ENCODE measurements at places on chromosomes 6 and 20.

DNA sequence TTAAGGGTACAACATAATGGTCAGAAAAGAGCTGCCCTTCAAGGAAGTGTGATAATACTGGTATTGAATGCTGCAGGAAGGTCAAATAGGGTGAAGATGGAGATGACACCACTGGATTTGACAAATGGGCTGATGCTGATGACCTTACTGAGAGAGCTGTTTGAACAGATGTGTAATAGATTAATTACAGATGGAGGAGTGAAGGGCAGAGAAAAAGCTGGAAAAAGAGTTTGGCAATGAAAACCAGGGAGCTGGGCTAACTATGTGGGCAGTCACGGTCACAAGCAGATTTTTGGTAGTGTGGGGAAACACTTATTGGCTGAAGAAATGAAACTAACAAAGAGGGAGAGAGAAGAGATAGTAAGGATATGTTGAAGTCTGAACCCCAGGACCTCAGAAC is 83.6 kb upstream of the ENPP5 start:
- no peak for DNase-seq

GRCh38 chr6:159800141-159800865 is at the start of gene PNLDC1:
PNLDC1 (plus strand) TSS chr6:159800276; CDS start chr6:159800308, 32 bp downstream.
- DNase-seq, result no peak

GRCh38 chr6:154504102-154504501 is 6.4 kb downstream of the CNKSR3 start:
- DNase-seq, result no peak

DNA sequence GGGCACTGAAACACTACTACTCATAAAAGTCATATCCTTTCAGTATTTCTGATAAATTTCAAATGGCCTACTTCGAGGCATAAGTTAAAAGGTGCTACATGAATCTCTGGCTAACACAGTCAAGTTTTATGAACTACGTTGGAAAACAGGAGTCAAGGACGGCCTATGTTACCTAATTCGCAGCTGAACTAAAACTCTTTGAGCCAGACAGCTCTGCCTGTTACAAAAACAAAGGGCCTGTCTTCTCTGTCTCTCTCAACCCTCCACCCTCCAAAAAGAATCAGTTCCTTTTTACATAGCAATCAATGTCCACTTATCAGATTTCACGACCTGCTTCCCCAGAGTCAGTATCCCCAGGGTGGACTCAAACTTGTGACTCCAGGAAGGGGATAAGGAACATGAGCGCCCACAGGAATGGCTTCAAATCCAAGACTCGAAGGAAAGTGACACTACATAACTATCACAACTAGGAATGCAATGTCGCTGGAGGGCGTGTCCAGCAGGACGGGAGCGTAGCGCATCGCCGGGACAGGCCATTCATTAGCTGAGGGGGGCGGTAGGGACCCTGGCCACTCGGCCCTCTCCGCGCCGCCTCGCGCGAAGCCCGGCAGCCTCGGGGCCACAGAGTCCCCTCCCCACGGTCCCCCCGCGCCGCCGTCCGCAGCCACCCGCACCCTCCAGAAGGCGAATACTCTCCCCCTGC is 591 bp downstream of the IBTK start:
- no peak for DNase-seq

- DNase-seq, result no peak
These were observed 287.7 kb downstream of the CLIC5 start for GRCh38 chr6:45727819-45728449.

DNA sequence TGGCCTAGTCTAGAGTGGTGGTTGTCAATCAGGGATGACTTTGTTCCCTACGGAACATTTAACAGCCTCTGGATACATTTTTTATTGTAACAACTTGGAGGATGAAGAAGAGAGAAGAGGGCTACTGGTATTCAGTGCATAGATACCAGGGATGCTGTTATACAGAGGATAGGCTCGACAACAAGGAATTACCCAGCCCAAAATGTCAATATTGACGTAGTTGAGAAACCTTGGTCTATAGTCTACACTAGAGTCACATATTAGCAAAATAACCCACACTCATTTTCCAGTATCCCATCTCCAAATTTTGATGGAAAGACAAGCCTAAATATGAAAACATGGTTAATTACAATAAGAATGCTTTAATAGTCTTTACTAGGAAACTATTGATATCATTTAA is 195.1 kb downstream of the PKHD1 start:
- DNase-seq, result no peak

GRCh38 chr20:32509639-32510066 is 75.5 kb downstream of the NOL4L start:
- peak; percentile 60 for DNase-seq

DNA sequence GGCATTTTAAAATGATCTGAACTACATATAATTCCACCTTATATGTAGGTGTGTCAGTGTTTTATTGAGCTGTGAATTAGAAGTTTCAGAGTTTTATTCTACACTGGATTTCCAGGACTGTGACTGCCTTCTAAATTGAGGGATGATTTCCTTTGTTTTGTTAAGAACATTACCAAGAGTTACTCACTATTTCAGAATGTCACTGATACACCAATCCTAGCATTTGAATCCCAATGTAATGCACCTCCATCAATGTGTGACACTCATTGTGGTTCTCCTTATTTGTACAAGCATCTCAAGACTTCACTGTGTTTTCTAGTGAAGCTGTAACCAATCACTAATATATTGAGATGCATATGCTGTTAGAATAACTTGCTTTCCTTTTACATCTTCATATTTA is 86.8 kb downstream of the PLCB1 start:
- DNase-seq, result no peak

DNA sequence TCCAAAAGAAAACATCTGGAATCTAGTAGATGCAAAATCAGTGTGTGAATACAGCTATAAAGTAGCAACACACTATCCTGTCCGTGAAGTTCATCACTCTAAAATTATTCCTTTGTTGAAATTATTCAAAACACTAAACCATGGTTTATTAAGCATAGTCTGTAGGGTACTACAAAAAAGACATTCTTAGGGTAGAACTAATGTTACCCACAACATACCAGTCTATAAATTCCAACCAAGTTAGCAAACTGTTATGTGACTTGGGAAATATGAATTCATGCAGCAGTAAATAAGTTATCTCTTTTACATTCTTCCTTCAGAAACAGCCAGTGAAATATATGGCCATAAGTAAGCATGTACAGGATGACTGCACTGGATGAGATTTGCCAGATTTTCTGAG is 580.3 kb upstream of the ADGRB3 start:
- no peak for DNase-seq

GRCh38 chr20:33993576-33994221 is at the start of gene RALY:
RALY (plus strand) TSS chr20:33993911; CDS start chr20:34072075, 78,164 bp downstream.
- peak; percentile 96 for DNase-seq

- DNase-seq, result no peak
These were observed 6.7 kb downstream of the PPP1R16B start for GRCh38 chr20:38812182-38812581.

DNA sequence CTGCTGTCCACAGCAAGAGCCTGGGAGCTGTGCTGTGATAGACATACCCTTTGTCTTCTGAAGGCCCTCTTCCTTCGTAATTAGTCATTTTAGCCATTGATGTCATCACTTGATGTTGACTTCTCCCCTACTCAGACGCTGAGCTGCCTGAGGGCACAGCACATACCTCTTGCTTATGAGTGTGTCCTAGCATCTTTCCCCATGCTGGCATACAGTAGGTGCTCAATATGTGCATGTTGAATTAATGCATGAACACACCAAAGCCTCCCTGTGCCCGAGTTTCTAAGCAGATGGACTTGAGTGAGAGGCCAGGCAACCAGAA is 35.8 kb upstream of the FAM83D start:
- DNase-seq, result peak; percentile 19

- DNase-seq, result no peak
These were observed 358.1 kb downstream of the CDKAL1 start for GRCh38 chr6:20892365-20892764.

- DNase-seq, result no peak
These were observed 111.7 kb downstream of the THBS2 start for GRCh38 chr6:169141671-169142537.

GRCh38 chr6:18115356-18115755 is 7.1 kb downstream of the NHLRC1 start:
- no peak for DNase-seq

GRCh38 chr6:3872370-3872854 is 23.2 kb downstream of the FAM50B start:
- no peak for DNase-seq

GRCh38 chr6:92647630-92648029 is 771.7 kb downstream of the EPHA7 start:
- DNase-seq, result no peak

DNA sequence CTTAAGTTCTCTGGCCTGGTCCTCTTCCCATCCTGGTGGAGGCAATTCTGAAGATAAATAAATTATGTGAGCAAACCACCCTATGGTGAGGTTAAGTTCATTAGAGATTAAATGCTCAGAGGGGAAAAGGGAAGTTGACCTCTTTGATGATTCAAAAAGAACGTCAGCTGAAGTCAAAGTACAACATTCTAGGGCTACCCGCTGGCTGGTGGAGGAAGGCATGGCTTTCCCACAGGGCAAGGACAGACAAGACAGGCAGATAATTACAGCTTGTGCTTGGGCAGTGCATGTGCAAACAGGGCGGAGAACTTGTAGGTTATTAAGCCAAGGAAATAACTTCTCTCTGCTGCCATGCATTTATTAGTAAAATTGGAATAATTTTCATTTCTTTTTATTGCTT is 91.0 kb upstream of the SLC24A3 start:
- no peak for DNase-seq

- no peak for DNase-seq
These were observed 198.6 kb upstream of the UST start for GRCh38 chr6:148548065-148548748.

DNA sequence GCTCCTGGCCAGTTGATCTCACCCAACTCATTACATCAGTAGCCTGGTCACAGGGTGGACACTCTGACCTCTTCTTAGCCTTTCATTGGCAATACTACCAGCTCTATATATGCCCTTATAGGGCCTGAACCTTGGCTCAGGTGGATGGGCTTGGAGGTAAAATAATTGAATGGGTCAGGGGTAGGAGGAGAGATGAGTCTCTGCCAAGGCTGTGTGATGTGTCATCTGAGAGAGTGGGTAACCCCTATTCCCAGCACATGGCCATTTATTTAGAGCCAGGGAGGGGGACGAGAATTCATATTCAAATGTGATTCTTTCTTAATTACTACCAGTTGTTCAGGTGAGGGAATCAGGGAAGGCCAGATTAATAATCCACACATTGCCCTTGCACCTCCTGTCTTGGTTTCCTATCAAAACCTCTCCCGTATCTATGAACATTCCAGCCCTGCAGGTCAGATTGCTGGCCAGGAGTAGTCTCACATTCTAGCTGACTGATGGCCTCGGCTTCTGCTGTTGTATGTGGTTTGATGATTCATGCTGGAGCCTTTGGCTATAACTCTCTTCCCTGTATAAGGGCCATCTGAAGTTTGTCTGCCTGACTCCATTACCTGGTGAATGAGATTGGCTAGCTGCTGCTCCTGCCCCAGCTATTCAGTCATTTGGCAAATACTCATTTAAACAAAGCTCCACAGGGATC is 13.4 kb downstream of the C20orf173 start:
- DNase-seq, result no peak

DNA sequence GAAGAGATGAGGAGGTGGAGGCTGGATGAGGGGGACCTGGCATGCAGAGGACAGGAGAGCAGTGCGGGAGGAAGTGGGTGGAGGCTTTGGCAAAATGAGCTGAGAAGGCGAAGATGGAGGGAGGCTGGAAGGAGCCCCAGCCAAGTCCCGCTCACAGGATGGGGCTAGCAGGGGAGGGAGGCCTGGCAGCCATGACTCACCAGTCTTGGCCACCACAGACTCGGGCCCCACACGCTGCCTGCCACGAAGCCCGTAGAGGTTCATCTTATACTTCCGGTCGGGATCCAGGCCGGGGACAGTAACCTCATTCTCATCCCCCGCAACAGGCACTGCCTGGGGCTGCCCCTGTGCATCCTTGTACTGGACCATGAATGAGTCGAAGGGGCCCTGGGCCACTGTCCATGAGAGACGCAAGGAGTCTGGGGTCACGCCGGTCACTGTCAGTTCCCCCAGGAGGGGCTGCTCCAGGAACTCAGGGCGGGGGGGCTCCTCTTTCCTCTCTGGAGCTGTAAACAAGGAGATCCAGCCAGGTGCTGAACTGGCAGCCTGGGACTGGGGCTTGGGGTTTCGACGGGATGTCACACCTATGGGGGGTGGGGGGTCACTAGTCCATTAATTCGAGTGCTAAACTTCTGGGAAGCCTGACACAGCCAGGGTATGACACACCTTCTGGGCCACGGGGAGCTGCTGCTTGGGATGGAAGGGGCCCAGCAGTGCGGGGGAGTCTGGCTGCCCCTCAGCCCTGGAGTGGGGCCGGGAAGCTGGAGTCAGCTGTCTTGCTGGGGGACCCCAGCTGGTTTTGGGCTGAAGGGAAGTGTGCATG is 27.8 kb downstream of the TNXB start:
- no peak for DNase-seq

DNA sequence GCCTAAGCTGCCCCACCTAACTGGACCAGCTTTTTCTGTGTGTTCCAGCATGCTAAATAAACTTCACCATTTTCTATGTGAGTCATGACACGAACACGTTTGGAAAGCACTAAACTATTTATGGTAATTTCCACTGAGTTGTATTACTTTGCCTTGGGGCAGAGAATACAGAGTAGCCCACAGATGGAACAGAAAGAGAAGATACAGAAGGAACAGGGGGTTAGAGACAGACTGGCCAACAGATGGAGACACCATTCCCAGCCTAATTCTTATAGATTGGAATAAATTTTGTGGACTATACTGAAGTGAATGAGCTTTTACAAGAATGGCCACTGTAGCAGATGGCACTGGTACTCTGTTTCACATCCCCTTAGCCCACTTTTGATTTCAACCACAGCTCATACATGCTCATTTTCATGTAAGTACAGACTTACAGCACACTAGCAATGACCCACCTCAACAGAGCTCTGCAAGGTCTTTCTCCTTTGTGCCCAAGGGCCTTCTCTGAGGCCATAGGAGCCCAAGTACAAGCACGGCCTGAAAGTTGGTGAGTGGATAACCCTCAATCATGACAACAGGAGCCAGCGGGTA is 13.1 kb upstream of the NT5DC1 start:
- no peak for DNase-seq

DNA sequence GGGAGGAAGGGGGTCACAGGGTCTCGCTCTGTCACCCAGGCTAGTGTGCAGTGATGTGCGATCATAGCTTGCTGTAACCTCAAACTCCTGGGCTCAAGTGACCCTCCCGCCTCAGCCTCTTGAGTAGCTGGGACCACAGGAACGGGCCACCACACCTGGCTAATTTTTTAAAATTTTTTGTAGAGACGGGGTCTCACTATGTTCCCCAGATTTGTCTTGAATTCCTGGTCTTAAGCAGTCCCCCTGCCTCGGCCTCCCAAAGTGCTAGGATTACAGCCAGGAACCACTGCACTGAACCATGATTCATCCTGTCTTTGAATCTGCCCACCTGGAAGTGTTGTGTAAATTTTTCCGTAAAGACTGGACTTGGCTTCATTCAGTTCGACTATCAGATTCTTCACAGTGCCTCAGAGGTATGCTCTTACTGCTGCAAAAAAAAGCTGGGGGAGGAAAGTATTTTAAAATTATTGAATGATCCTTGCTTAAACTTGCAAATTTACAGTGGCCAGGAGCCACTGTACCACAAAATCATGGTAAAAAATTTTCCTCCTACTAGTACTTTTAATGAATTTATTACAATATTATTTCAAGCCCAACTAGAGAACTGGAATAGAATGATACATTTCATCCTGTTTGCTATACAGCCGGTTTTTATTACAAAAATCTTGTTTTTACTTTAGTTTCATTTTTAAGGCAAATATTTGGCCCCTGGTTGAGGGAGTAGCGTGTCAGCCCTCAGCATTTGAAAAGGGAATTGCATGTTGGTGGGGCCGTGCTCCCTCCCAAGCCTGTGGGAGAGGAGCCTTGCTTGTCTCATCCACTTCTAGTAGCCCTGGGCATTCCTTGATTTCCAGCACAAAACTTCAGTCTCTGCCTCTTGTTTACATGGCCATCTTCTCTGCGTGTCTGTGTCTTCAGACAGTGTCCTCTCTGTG is 202.5 kb upstream of the SGK1 start:
- DNase-seq, result no peak
